ENCODE measurements at places on chromosomes 5 and 9. TPM values are rescaled to one million over a fixed set of nuclear protein-coding genes. Genes with fewer than 3 reads are reported as not detected.

- no peaks in the 10 kb centered on the region for H3K27me3 ChIP-seq
Observed at GRCh38 chr9:15509931-15510788, 610 bp downstream of the PSIP1 start.

ANGPTL2 gene
- total RNA-seq = 17.9 TPM

CPEB4 gene
- 11.3 TPM for total RNA-seq

DNA sequence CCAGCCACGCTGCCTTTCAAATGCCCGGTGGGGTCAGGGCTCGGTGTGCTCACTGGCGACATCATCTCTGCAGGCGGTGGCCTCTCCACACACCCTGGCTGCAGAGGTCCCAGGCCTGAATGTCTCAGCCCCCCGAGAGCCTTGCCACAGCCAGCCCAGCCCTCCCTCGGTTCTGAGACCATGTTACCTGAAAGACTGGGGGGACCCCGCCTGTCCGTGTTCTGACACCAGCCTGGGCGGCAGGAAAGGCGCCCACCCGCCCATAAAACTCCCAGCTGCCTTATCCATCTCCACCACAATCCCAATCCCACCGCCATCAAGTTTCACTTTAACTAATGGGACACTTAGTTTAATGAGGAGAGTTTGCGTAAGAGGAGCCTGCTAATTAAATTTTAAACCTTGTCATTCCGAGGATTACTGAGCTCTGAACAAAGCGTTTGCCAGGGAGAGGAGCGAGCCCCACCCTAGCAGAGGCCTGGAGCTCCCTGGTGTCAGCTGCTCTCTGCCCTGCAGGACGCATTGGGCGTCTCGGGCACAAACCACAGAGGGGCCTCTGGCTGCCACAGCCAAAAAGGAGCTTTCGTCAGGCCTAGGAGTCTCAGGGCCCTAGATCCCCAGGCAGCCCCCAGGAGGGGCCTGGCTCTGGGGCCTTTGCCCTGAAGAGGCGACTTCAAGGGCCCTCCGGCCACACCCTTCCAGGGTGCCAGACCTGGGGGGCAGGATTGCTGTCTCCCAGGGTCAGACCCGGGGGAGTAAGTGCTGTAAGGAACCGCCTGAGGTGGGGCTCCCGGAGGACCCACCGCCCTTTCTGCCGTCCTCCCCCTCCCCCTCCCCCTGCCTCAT is 15.3 kb downstream of the LHX3 start:
- H3K36me3 ChIP-seq = no peaks in the 10 kb centered on the region
- H3K4me3 ChIP-seq = no peak overlapping the region
- peaks cover 59% of the 10 kb centered on the region for H3K27me3 ChIP-seq
- H3K4me1 ChIP-seq = peaks cover 6% of the 10 kb centered on the region
- no peak for DNase-seq
- H3K27ac ChIP-seq = no peak overlapping the region

TAF11L10 gene
- not detected for total RNA-seq

- H3K36me3 ChIP-seq = no peaks in the 10 kb centered on the region
- H3K27ac ChIP-seq = no peak overlapping the region
- DNase-seq = no peak
Observed at GRCh38 chr5:168472329-168472728, 13.9 kb upstream of the RARS1 start.

- H3K36me3 ChIP-seq = peaks cover 7% of the 10 kb centered on the region
- no peaks in the 10 kb centered on the region for H3K27me3 ChIP-seq
- no peak for DNase-seq
- H3K4me1 ChIP-seq = no peaks in the 10 kb centered on the region
Observed at GRCh38 chr9:26863074-26863473, 29.5 kb downstream of the CAAP1 start.

DNA sequence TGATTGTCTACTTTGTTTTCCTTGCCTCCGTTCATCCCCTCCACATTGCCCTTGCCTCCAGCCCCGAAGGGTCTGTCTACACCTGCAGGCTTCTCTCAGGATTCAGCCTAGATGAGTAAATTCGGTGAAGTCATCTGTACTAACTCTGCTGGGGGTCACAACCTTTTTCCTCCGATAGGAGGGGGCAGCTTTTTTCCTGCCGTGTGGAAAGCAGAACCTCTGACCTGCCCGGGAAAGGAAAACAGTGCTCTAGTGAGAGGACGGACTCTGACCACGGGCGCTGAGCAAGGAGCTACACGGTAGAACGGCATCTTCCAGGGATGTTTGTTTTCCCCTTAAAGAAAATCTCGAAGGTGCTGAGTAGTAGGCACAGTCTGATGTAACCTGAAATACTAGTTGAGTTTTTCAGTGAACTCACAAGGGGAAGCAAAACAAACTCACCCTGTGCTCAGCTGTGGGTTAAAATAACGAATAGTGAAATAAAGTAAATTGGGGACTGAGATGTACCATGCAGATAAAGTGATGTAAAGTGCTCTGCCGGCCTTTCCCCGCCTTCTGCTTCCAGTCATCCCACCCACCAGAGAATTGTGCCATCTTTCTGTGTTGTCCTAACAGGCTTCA is 281.8 kb downstream of the AOPEP start:
- no peaks in the 10 kb centered on the region for H3K36me3 ChIP-seq
- no peak for DNase-seq
- peak overlapping the region; percentile 42 for H3K4me3 ChIP-seq
- H3K27me3 ChIP-seq = peaks cover 37% of the 10 kb centered on the region
- H3K4me1 ChIP-seq = peaks cover 40% of the 10 kb centered on the region

DNA sequence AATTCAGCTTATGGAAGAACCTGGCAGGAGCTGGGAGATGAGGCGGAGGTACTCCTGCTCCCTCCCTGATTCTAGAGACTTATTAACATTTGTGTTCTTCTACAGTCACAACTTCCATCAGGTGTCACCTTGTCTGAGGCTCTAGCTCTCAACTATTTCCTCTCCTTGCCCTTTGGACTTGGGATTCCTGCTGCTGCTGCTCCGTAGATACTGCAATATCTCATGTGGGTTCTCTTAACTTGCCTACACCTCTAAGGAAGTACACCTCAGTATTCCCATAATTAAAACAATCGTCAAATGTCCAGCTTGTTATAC is 21.2 kb downstream of the ANXA1 start:
- H3K4me1 ChIP-seq = peaks cover 8% of the 10 kb centered on the region
- H3K36me3 ChIP-seq = no peaks in the 10 kb centered on the region
- H3K27ac ChIP-seq = no peak overlapping the region
- no peak for DNase-seq
- no peaks in the 10 kb centered on the region for H3K27me3 ChIP-seq

DNA sequence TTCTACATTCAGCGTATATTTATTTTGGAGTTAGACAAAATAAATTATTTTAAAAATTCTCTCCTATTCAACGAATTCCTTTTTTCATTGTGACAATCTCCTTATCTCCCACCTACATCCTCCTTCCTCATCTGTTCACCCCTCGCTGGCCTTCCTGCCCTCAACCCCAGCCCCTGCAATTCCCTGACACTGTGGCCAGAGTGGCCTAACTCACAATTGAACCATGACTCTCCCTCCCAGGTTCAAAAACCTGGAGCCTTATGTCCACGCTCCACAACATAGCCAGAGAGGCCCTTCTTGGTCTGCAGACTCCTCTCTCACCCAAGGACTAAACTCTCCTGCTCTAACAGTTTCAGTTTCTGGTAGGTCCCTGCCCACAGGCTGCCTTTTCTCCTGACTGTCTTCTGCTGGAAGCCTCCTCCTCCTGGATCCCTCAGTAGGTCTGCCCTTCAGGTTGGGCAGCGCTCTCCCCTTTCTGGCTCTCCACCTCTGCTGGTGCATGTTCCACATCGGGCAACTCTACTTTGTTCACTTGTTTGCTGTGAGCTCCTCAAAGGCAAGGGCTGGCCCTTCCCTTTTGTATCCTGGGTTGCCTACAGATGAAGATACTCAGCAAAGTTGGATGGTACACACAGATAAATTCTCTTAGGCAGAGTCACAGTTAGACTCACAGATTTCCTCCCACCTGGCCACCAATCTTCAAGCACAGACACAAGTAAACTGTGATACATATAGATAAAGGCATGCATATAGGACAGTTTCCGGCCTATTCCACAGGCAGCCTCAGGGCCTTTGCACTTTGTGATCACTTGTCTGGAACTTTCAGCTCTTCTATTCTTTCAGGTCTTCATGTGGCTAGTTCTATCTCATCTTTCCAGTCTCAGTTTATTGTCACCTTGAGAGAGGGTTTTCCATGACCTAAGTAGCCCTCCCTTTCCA is 19.8 kb upstream of the MYORG start:
- H3K27ac ChIP-seq = no peak overlapping the region
- H3K4me3 ChIP-seq = no peak overlapping the region
- H3K27me3 ChIP-seq = peaks cover 14% of the 10 kb centered on the region
- no peaks in the 10 kb centered on the region for H3K36me3 ChIP-seq
- H3K4me1 ChIP-seq = no peaks in the 10 kb centered on the region

DNA sequence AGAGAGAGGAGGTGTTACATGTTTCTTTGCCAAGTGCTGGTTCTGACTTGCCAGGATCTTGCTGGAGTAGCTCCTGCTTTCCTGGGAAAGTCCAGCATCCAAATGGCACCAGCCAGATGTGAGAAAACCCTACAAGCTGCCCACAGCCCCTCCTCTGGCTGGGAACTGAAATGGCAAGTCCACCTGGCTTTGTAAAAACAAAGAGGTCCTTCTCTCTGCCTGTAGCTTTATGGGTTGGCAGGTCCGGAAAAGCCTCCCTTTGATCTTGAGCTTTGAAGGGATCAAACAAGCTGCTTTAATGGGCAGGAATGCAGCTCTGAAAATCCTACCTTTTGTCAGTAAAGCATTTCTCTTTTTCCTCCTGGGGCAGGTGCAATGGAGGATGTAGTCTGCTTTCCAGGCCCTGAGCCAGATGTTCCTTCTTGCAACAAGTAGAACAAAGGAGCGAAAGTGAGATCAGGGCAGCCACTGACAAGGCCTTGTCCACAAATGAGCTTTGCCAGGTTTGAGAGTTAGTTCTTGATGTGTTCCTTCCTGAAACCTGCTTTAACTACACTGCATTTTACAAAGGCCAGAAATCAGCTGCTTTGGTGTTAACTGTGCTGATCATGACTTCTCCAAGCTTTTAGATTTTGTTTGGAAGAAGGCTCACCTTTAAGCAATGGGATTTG is 456.7 kb downstream of the ZNF608 start:
- peaks cover 28% of the 10 kb centered on the region for H3K4me1 ChIP-seq
- H3K27ac ChIP-seq = peak overlapping the region; percentile 63
- DNase-seq = no peak

Measured in neural crest cell (in vitro differentiated cells).